Ascending aorta (tissue), 2 donors: ENCODE measurements at places on chromosomes 1 and 21. TPM values are rescaled to one million over a fixed set of nuclear protein-coding genes. Genes with fewer than 3 reads are reported as not detected.

GRCh38 chr1:30533141-30533540 is 190.2 kb downstream of the MATN1 start:
- no peak overlapping the region for H3K27ac ChIP-seq
- no peak for DNase-seq
- no peaks in the 10 kb centered on the region for H3K4me1 ChIP-seq
- no peak overlapping the region for H3K4me3 ChIP-seq

GRCh38 chr21:16837321-16837720 is 675.5 kb upstream of the CXADR start:
- no peak overlapping the region for H3K27ac ChIP-seq
- H3K4me3 ChIP-seq: no peak overlapping the region
- H3K27me3 ChIP-seq: no peaks in the 10 kb centered on the region
- H3K36me3 ChIP-seq: no peaks in the 10 kb centered on the region
- H3K4me1 ChIP-seq: no peaks in the 10 kb centered on the region
- no peak for DNase-seq

- no peak for DNase-seq
- H3K36me3 ChIP-seq: no peaks in the 10 kb centered on the region
- H3K4me1 ChIP-seq: no peaks in the 10 kb centered on the region
- H3K4me3 ChIP-seq: peak within 1 kb of the TSS; percentile 63
Observed at GRCh38 chr21:26572702-26573381, at the start of gene CYYR1. CYYR1 (minus strand) TSS chr21:26573286; CDS start chr21:26572940, 346 bp downstream.

- no peaks in the 10 kb centered on the region for H3K4me1 ChIP-seq
- no peak overlapping the region for H3K4me3 ChIP-seq
- no peak overlapping the region for H3K27ac ChIP-seq
- H3K36me3 ChIP-seq: no peaks in the 10 kb centered on the region
- H3K27me3 ChIP-seq: no peaks in the 10 kb centered on the region
- no peak for DNase-seq
Observed at GRCh38 chr1:181711820-181712219, 228.5 kb downstream of the CACNA1E start.

DNA sequence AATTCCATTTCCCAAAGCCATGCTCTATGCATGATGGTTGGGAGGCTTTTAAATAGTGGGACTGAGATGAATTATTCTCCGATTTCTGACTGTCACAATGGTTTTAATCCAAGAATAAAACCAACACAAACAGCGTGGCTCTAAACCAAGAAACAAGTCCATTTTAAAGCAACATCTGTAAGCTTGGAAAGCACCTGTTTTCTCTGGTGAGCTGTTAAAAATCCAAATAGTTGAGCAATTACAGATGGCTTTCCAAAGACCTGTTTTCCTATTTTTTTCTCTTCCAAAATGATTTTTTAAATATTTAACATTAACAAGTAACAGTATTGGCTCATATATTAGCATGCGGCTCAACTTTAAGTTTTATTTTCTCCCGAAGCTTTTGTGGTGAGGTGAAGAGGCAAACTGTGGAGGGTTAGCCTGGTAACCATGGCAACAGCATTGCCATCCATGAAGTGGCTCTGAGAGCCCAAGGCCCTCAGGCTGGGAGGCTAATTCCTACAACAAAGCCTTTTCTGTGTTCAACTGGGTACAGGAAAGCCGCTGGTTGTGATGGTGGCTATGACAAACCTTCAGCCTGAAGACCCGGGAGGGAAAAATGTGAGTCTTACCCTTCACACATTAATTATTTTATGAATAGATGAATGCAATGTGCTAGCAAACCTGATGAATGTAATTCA is 56.7 kb upstream of the B3GALT5 start:
- H3K4me1 ChIP-seq: no peaks in the 10 kb centered on the region
- no peaks in the 10 kb centered on the region for H3K27me3 ChIP-seq
- DNase-seq: no peak
- H3K36me3 ChIP-seq: no peaks in the 10 kb centered on the region

DNA sequence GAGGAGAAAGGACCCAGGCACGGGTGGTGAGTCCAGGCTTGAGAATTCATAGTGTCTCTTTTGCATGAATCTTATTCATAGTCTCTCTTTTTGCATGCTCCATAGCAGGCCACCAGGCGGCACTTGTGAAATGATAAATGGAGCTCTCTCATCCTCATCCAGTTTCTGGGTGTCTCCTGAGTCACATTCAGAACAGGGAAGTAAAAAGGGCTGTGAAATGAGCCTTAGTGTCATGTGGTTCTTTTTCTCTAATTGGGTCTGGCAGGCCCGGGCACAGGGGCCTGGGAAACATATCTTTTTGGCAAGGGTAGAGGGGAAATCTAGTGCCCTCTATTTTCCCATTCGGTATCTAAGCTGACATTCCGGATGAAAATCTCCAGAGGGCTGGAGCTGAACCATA is 19.1 kb upstream of the NCF2 start:
- H3K4me3 ChIP-seq: peak overlapping the region; percentile 21
- H3K36me3 ChIP-seq: no peaks in the 10 kb centered on the region
- H3K27ac ChIP-seq: peak overlapping the region; percentile 68
- DNase-seq: no peak

DNA sequence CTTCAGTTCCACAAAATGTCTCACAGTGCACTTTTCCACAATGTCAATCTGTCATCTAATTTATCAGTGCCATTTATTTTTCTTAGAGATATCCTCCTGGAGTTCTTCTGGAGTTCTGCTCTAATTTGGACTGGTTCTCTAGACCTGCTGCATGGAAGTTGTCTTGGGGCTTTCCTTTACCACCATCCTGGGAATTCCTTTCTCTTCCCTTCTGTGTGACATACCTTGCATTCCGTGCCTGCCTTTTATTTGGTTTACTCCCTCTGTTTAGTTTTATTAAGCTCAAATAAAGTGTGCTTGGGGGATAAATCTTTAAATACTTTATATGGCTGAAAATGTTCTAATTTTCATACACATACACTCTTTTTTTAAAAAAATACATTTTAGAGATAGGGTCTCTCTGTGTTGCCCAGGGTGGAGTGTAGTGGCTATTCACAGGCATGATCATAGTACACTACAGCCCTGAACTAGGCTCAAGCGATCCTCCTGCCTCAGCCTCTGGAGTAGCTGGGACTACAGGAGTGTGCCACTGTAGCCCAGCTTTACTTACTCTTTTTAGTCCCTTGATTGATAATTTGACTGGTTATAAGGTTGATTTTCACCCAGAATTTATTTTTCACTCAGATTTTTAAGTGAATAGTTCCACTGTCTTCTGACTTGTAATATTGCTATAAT is 14.4 kb downstream of the MTF2 start:
- H3K4me1 ChIP-seq: no peaks in the 10 kb centered on the region
- no peaks in the 10 kb centered on the region for H3K36me3 ChIP-seq
- no peak for DNase-seq
- no peak overlapping the region for H3K27ac ChIP-seq

DNA sequence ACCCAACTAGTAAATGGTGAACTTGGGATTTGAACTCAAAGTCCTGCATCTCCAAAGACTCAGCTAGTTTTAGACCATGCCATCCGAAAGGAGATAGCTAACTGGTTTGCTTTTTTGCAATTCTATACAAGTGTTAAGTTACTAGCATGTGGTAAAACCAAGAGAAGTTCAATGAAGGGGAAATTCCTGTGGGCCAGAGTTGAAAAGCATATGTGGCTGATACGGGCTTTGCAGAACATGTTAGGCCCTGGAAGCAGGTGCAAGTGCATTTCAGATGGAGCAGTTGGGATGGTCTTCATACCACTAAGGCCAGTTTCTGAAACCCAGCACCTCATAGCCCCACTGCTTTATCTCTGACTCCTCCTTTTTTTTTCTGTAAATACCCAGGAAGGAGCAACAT is 620.9 kb downstream of the PLPP3 start:
- DNase-seq: no peak
- no peak overlapping the region for H3K27ac ChIP-seq
- H3K27me3 ChIP-seq: no peaks in the 10 kb centered on the region
- H3K4me1 ChIP-seq: no peaks in the 10 kb centered on the region

- H3K4me3 ChIP-seq: peak within 1 kb of the TSS; percentile 86
- peaks cover 6% of the 10 kb centered on the region for H3K4me1 ChIP-seq
- no peaks in the 10 kb centered on the region for H3K36me3 ChIP-seq
- no peaks in the 10 kb centered on the region for H3K27me3 ChIP-seq
Observed at GRCh38 chr1:153922972-153923925, at the start of gene GATAD2B. GATAD2B (minus strand) TSS chr1:153922972; CDS start chr1:153828347, 94,625 bp downstream.

GRCh38 chr1:105243969-105244368 is 1494.3 kb downstream of the AMY1C start:
- H3K27me3 ChIP-seq: no peaks in the 10 kb centered on the region
- H3K4me3 ChIP-seq: no peak overlapping the region
- DNase-seq: no peak
- no peaks in the 10 kb centered on the region for H3K4me1 ChIP-seq

GRCh38 chr1:205020466-205020865 is 22.5 kb upstream of the CNTN2 start:
- H3K4me3 ChIP-seq: no peak overlapping the region
- H3K27me3 ChIP-seq: no peaks in the 10 kb centered on the region
- no peaks in the 10 kb centered on the region for H3K36me3 ChIP-seq
- DNase-seq: no peak
- H3K4me1 ChIP-seq: no peaks in the 10 kb centered on the region

DNA sequence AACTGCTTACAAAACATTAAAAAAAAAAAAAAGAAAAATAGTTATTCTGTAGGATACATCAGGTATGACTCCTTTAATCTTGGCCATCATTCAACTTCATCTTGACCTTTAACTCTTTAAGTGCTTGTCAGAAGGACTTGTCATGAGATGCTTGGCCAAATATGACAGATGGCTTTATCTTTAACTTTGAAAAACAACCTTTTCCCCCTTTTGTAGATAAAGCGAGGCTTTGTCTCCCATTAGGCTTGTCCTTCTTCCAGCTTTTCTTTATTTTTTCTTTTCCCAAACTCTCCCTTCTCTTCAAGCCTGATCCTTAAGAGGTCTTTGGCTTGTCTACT is 2.3 kb downstream of the SRSF10 start:
- H3K27me3 ChIP-seq: no peaks in the 10 kb centered on the region
- peaks cover 14% of the 10 kb centered on the region for H3K36me3 ChIP-seq
- H3K4me3 ChIP-seq: peak overlapping the region; percentile 91
- no peak for DNase-seq

DNA sequence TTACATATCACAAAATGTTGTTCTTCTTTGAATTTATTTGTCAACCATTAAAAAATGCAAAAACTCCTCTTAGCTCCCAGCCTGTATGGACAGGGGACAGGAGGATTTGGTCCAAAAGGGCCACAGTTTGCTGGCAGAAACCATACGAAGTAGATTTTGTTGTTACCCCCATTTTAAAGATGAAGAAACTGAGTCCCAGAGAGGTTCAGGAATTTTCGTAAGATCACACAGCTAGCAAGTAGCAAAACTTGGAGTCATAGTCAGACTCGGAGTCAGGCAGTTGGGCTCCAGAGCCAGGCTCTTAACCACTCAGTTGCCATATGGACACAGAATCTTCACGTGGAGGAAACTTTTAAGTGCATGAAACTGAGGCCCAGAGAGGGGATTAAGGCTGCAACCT is 91.4 kb downstream of the TAS1R2 start:
- no peak overlapping the region for H3K27ac ChIP-seq
- no peak overlapping the region for H3K4me3 ChIP-seq
- no peaks in the 10 kb centered on the region for H3K27me3 ChIP-seq
- H3K36me3 ChIP-seq: no peaks in the 10 kb centered on the region

DNA sequence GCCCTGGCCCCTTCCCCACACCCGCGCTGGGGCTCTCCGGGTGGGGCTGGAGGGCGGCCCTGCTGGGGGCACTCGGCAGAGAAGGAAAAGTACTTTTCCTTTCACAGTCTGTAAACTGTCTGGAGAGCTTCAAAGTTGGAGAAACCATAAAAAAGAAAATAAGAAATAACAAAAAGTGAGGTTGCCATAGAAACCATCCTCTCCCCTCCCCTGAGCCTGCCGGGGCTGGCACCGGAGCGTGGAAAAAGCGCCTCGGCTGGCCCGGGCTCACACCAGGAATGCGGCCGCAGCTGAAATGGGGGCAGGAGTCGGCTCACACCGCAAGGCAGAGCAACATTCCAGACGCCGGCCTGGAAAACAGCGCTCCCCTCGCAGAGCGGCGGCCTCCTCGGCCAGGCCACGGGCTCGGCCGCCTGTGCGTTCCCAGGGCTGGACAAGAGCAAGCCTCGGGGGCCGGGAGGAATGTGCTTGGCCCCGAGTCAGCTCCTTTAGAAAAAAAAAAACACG is 69.2 kb downstream of the MORN1 start:
- no peaks in the 10 kb centered on the region for H3K36me3 ChIP-seq
- H3K4me3 ChIP-seq: peak overlapping the region; percentile 28
- peak; percentile 52 for DNase-seq
- H3K27ac ChIP-seq: peak overlapping the region; percentile 96

Gene CASQ1
- total RNA-seq: not detected

Gene AQP10
- total RNA-seq: not detected

Gene PATJ
- total RNA-seq: 26.7 TPM

Gene NCAM2
- total RNA-seq: 7.2 TPM

Gene SGIP1
- 1.6 TPM for total RNA-seq

Gene CHRM3
- 0.85 TPM for total RNA-seq

Gene AMY1B
- total RNA-seq: not detected
